Right ventricle myocardium inferior (tissue), 1 donor: ENCODE measurements at places on chromosomes 11 and 22. TPM values are rescaled to one million over a fixed set of nuclear protein-coding genes. Genes with fewer than 3 reads are reported as not detected.
A peak's percentile ranks its signal among the peaks of the same experiment; 100 is the strongest.

Gene CD3E
- 0.70 TPM for total RNA-seq

- DNase-seq, result no peak
Measured at GRCh38 chr11:70139785-70140410, 61.8 kb downstream of the ANO1 start.

Gene DEFB131B
- total RNA-seq, result not detected

GRCh38 chr11:78390809-78391208, 26.8 kb downstream of the GAB2 start:
- DNase-seq, result no peak

DNA sequence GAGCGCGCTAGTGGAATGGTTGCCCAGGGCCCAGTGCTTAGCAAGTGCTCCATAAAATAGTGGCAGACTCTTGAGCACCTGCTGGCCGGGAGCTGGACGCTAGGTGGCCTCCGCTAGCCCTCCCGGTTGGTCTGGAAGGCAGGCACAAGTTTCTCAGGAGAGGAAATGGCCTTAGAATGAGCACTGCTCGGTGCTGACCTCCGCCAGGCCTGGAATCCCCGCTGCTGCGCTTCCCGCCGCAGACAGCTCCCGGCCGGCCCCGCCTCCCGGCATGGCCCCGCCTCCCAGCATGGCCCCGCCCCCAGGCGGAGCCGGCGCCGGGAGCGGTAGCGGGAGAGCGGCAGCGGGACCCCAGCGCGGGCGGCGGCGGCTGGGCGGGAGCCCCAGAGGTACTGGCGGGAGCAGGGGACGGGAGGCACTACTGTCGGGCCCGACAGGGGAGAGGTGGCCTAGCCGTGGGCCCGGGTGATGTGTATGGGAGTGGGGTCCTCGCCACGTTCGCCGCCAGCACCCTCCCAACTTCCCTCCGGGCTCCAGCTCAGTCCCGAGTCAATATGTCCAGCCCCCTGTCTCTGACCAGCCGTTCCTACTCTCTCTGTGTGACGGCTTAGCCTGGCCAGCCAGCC, at the start of gene SIPA1:
Gene SIPA1, plus strand, starts transcription at position 308 of the 626 bp plus-strand sequence. CDS start 2,821 bp downstream, outside the sequence.
- DNase-seq, result peak; percentile 91

- peak; percentile 82 for DNase-seq
Measured at GRCh38 chr11:504053-504993, 2.7 kb downstream of the RNH1 start.

- DNase-seq, result no peak
Measured at GRCh38 chr22:45454275-45454674, 40.8 kb downstream of the RIBC2 start.

Gene DUSP8
- total RNA-seq, result 10.5 TPM

Gene CD151
- 462 TPM for total RNA-seq

Gene WNT7B
- not detected for total RNA-seq

DNA sequence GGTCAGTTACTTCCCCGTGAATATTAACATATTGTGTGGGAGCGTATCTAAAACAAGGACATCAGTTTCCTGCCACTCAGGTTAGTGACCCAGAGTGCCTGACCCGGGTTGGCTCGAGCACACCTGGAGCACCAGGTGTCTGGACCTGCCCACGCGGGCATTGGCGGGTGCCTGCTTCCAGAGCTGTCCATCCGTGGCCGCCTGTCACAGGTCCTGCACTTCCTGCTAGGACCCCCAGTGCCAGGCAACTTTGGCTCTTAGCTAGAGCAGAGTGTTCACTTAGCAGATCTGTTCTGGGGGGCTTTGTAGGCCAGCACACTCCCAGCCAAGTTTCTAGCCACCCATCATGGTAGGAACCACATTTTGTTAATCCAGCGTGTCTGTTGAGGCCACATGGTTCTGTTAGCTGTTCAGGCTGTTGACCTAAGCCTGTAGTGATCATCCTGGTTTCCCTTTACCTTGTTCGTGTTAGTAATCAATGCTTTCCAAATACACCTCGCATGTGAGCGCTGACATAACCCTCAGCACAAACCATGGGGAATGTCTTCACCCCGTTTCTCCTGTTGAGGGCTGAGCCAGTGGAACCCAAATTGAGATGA, 29.5 kb downstream of the MOV10L1 start:
- no peak for DNase-seq

- no peak for DNase-seq
Measured at GRCh38 chr11:59394186-59394585, 32.0 kb downstream of the OR5A2 start.
